ENCODE measurements at places on chromosomes 12 and 14.

GRCh38 chr12:34290381-34290995 is 268.2 kb downstream of the ALG10 start:
- DNase-seq, result no peak

- DNase-seq, result no peak
Observed at GRCh38 chr12:29732191-29732590, 51.6 kb downstream of the TMTC1 start.

DNA sequence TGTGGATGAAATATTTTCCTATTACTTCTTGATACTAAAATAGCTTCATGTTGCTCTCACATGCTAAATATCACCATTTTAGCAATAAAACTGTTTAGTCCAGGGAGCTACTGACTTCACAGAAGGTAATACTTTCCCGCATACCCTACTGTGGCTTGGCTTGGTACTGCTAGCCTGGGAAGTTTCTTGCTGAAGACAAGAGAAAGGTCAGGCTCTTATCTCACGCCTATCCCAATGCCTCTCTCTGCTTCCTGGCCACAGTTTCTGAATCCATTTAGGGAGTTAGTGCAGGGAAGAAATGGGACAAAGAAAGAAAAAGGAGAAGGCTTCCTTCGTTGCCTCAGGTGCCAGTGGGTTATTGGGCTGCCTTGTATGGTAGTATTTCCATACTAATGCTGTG is 228.3 kb downstream of the MDGA2 start:
- no peak for DNase-seq

DNA sequence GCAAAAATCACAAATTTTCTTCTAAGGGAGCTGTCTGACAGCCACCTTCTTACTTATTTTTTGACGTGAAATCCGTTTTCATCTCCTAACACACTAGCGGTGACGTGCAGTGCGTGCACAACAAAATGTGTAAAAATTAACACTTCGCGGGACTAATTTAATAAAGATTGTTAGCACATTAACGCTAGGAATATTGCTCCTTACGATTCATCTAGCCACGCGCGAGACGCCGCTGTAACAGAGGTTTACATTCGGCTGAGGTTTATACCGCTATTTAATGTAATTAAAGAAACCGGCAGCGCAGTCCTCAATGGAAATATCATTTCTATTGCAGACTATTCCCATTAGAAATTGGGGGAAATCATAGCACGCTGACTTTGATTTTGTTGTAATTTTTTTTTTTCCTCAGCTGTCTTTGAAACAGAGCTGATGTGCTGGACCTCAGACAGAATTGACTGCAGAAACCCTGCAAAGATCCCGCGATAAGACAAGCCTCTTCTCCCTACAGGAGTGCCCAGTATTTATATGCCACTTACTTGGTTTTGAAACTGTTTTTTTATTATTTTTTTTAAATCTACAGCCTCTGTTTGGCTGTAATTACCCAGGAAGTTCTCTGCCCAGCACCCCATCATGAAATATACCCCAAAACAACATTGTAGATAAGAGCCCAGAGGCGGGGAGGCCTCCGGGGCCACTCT is 31.2 kb downstream of the BCL11B start:
- no peak for DNase-seq

- DNase-seq, result no peak
Observed at GRCh38 chr12:10095971-10096370, 2.8 kb downstream of the CLEC1A start.

DNA sequence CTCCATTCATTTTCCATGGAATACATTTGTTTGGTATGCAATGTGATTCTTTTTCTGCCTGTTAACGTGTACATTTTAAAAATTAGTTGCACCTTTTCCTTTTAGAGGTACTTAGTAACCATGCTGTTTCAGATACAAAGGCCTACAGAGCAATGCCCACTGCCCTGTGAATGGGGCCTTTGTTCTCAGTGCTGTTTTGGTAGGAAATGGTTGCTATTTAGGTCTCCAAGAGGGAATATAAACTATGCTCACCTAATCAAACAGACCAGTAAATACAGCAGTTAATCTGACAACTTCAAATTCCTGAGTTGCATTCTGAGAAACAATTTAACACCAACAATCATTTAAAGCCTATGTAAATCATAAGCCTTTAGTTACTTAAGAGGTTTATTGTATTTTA is 188.7 kb downstream of the BCAT1 start:
- DNase-seq, result no peak

DNA sequence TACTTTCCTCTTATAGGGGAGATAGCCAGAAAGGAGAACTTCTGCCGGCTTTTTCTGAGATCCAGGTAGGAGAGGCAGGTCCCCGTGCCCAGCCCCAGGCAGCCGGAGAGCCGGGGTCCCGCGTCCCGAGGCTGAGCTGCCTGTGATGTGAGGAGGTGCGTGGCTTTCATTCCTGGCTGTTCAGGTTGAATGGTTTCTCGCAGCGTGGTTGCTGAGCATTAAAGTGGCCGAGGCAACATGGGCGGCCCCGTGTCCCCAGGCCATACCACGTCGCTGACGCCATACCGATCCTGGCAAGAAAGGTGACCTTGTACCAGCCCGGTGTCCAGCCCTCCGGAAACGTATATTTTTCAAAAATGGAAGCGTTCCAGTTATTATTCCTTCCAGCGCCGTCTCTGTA is 116.7 kb upstream of the MYL2 start:
- DNase-seq, result no peak

- DNase-seq, result no peak
Observed at GRCh38 chr12:105418229-105418628, 87.7 kb downstream of the C12orf75 start.

DNA sequence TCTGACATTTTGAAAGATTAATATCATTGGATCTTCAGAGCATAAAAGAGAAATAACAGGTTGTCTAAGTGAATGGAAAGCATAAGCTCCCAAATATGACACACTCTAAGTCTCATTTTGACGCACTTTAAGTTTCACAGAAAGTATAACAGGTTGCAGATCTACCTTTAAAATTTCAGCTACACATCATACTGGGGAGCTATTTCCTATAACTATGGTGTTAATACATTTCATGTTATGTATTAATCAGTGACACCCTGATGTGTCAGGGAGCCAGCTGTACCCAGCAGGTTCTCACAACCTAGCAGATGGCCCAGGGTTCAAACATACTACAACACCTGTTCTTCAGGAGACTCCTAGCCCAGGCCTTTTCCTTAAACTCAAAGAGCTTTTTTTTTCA is 31.1 kb upstream of the TMX1 start:
- DNase-seq, result no peak

GRCh38 chr12:106090591-106091445 is 47.9 kb downstream of the NUAK1 start:
- DNase-seq, result no peak

- peak; percentile 42 for DNase-seq
Observed at GRCh38 chr14:33762161-33762851, 188.6 kb downstream of the EGLN3 start.

GRCh38 chr12:51549637-51550036 is 41.4 kb upstream of the SCN8A start:
- no peak for DNase-seq

DNA sequence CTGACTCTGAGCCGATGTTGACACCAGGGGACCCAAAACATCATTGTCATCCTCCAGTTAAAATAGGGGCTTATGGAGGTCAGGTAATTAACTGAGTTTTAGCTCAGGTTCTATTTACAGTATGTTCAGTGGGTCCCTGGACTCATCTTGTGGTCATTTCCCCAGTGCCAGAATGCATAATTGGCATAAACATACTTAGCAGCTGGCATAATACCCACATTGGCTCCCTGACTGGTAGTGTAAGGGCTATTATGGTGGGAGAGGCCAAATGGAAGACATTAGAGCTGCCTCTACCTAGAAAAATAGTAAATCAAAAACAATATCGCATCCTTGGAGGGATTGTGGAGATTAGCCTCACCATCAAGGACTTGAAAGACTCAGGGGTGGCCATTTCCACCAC is 350.9 kb downstream of the C12orf75 start:
- DNase-seq, result no peak

- peak; percentile 33 for DNase-seq
Observed at GRCh38 chr12:42216737-42217136, 21.3 kb downstream of the YAF2 start.

- DNase-seq, result no peak
Observed at GRCh38 chr14:65150898-65151608, 48.7 kb upstream of the MAX start.

DNA sequence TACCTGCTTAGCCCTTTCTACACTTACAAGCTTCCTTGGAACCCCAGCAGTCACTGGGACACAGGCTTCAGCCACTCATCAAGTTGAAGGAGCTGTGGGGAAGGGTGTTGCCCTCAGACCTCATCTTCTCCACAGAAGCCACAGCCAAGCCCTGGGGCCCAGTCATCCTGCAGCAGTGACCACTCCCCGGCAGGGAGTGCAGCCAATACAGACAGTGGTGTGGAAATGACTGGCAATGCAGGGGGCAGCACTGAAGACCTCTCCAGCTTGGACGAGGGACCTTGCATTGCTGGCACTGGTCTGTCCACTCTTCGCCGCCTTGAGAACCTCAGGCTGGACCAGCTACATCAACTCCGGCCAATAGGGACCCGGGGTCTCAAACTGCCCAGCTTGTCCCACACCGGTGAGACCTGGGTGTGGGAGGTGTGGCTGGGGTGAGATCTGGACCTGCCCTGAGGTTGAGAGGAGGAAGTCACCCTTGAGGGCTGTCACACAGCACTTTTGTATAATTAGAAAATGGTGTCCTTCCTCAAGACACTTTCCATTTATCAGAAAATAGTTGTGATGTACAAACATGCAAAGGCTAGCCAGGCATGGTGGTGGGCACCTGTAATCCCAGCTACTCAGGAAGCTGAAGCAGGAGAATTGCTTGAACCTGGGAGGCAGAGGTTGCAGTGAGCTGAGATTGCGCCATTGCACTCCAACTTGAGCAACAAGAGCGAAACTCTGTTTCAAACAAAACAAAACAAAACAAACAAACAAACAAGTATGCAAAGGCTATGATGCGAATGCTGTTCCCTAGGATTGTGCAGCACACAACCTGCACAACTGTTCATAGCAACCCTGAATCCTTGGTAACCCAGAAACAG is 9.9 kb downstream of the GLI1 start:
- no peak for DNase-seq

DNA sequence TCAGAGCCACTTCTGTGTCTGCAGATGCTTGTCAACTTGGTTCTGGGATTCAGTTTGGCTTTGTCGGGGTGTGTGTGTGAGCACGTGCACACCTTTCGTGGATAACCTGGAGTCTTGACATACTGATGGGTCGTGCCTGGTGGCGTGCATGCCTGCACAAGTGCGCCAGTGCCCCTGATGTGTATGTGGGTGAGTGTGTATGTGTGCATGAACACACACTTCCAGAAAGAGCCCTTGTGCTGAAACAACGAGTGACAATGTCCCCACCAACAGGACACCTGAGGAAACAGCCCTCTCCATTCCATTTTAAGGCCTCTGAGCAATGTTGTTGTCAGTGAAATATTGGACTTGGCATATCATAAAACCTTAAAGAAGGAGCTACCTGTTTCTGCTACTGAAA is 53.9 kb downstream of the SMUG1 start:
- no peak for DNase-seq

DNA sequence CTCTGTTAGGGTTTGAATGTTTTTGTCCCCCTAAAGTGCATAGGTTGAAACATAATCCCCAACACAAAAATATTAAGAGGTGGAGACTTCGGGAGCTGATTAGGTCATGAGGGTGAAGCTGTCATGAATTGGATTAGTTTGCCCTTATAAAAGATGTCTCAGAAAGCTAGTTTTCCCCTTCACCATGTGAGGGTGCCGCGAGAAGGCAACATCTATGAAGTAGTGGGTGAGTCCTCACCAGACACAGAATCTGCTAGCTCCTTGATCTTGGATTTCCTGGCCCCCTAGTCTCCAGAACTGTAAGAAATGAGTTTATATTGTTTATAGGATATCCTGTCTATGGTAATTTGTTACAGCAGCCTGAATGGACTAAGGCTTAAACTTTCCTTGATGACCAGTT is 301.5 kb upstream of the ATP2B1 start:
- DNase-seq, result peak; percentile 79

DNA sequence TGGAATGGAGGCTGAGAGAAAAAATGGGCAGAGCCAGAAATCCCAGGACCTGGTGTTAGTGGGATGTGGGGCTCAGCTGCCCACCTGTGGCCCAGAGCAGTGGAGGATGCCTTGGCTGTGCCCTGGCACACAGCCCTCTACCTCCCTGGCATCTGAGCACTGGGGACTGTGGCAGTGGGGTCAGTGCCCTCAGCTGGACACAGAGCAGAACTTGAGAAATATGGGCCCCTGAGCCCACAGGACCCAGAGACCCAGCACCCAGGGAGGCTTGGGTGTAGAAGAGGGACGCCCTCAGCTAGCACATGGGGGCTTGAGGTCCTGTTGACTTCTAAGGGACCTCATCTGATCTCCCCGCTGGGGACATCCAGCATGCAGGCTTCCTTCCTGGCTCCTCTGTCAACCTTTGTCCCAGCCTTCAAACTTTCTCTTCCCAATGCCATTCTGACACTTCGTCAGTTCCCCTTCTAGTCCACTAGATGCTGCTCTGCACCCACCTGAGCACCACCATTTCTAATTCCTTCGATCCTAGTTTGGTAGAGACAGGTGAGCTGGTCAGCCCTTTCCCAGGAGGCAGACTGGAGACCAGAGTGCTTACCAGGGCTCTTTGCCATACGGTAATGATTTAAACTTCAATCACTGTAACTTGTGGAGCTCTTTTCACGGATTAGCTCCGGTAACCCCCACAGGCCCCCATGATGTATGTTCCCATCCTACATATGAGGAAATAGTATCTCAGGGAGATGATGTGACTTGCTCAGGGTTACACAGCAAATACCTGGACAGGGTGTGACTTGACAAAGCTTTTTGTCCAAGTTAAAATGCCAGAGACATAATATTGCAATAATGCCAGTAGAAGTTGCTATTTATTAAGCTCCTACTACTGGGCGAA is 143.7 kb downstream of the ASCL4 start:
- DNase-seq, result peak; percentile 23

GRCh38 chr14:23118506-23119362 is at the start of gene CEBPE:
Gene CEBPE, minus strand, starts transcription at chr14:23119255. Its CDS starts 164 bp downstream, at chr14:23119091.
- DNase-seq, result no peak

DNA sequence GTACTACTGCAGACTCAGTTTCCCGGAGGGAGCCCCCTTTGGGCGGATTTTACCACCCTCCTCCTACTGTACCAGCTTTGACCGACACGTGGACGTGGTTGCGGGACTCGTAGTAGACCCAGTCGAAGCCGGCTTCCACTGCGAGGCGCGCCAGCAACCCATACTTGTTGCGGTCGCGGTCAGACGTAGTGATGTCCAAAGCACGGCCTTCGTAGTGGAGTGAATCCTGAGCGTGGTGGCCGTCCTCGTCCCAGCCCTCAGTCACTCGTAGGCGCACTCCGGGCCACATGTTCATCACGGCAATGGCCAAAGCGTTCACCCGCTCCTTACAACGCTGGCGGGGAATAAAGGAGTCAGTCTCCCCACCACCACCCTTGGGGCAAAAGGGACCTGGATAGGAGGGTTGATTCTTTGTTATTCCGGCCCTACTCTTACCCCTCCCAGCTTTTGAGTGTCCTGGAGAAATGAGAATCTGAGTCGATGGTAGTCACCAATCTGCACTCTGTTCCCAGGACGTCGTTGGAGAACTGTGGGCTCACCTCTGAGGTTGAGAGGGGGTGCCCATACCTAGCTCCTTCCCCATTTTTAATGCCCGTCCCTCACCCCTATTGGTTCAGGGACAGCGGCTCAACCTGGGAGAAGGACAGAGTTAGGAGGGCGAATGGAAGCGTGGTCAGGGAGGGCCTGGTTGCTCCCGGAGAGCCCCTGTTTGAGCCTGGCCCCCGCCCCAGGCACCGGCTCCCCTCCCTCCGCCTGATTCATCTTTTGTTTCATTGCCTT is 3.4 kb downstream of the DHH start:
- DNase-seq, result no peak

Data from A673 (cell line).